NCI-H1417 (cell line): ENCODE measurements at places on chromosomes 2 and 18.

DNA sequence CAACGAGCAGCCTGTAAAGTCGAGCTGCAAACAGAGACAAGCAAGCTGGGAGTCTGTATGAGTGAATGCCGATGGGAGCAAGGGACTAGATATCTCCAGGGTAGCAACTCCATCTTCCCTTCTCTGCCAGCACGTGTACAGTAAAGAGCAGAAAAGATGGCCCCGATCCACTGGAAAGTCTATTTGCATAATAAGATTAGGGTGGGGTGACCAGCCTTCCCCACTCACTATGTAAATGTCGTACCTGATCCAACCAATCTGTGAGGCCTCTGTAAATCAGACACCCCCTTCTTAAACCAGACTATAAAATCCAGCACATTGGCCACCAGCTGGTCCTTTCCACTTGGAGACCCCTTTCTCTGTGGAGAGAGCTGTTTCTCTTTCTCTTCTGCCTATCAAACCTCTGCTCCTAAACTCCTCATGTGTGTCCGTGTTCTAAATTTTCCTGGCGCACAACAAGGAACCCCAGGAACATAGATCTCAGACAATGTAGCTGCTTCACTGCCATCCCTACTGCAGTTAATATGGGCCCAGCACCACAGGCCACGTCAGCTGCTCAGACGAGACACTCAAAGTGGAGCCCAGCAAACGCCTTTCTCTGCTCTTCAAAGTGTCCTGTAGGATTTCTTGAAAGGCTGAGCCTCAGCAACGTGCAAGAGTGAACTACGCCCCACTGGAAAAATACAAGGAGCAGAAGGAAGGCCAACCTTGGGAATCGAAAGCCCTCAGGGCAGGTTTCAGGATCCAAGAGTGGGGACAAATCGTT, 26.1 kb downstream of the DIPK1C start:
- no peak for DNase-seq

DNA sequence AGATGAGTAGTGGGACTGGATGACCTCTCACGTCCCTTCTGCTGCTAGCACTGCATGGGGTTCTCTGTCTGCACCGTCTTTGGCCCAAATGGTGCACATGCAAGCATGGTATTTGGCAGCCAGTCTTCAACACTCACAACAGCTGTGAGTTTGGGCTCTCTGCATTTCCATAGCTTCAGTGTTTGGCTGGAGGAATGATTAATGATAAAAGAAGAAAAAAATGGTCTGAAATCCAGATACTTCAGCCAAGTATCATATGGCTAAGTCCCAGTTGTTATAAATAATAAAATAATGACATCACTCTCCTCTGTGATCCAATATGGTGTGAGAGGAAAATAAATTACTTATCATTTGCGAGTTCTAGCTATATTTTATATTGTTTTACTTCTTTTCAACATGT, 173.3 kb downstream of the DCDC2C start:
- DNase-seq: no peak

GRCh38 chr2:13284688-13285087, 568.0 kb downstream of the TRIB2 start:
- DNase-seq: no peak

- no peak for DNase-seq
Measured at GRCh38 chr18:24420551-24420950, 5.9 kb upstream of the IMPACT start.

- DNase-seq: no peak
Measured at GRCh38 chr2:88746929-88747490, 55.5 kb downstream of the RPIA start.

- DNase-seq: no peak
Measured at GRCh38 chr2:205273627-205274026, 408.7 kb upstream of the NRP2 start.

DNA sequence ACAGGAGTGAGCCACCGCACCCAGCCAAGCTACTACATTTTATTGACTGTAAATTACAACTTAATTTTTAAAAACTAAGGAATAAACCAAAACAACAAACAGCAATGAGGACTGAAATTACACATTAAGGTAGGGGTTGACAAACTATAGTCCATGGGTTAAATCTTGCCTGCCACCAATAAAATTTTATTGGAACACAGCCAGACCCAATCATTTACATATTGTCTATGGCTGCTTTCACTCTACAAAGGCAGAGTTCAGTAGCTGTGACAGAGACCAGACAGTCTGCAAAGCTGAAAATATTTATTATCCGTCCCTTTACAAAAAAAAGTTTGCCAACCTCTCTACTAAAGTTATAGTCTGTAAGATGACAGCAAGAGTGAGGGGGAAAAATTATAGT, 24.3 kb upstream of the UGP2 start:
- no peak for DNase-seq

- DNase-seq: peak; percentile 44
Measured at GRCh38 chr2:95389245-95390119, 13.0 kb upstream of the FAHD2A start.

DNA sequence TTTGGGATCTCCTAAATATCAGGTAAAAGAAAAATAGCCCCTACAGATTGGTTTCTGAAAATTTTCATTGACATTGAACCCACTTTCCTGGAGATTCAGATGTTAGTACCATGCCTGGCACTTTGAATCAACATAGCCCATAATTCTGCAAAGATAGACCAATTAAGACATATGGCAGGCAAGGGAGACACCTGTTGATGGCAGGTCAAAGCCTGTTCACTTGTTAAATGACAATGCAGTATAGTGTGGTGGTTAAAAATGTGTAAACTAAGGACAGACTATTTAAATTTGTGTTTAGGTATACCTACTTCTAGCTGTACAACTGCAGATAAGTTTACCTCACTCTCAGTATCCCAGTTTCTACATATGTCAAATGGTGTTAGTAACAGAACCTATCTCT, 178.1 kb upstream of the MMADHC start:
- DNase-seq: no peak

- DNase-seq: no peak
Measured at GRCh38 chr2:240253583-240254145, 113.2 kb upstream of the OTOS start.

DNA sequence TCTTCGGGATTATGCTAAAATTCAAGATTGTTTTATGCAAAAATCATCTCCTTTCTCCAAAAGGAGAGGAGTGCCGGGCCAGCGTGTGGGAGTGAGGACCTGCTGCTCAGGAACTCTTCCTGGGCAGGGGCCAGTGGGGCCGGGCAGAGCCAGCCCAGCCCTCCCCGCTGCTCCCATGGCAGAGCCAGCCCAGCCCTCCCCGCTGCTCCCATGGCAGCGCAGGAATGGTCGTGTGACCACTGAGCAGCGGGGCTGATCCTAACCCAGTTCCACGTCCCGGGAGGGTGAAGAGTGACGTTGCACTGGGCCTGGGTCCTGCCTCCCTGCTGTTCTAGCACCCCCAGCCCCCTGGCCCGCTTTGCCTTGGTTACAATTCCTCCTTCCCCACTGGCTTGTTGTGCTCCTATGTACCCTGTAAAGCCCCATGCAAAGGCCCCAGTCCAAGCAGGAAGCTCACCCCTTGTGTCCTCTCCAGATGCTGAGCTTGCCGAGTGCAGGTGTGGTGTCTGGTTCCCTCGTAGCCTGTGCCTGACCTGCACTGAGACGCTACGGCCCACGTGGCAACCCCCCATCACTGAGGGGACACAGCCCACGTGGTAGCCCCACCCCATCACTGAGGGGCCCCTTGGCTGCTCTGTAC, 11.4 kb upstream of the NEU4 start:
- DNase-seq: no peak

DNA sequence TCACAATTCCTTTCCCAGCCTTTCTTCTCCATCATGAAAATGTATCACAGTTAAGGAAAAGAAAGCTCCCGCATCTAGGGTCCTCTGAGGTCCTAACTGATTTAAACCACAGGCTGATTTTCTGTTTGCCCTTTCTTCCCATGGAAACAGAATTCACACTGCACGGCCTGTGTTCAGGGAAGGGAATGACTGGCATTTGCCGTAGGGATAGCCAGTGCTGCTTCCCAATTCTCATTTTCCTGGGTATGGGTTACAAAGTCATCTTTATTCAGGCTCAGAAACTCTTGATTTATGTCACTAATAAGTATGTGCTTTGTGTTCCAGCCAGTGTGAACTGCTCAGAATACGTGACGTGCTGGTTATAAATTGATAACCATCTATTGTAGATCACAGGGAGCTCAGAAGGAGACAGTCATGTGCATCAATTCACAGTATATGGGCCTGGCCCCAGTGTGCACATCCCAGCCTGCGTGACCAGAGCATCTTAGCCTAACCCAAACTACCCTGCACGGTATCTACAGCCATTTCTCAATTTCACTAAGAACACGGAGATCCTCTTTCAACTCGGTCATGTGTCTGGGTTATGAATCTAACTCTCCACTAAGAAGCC, 163.3 kb downstream of the LRRC30 start:
- DNase-seq: no peak

DNA sequence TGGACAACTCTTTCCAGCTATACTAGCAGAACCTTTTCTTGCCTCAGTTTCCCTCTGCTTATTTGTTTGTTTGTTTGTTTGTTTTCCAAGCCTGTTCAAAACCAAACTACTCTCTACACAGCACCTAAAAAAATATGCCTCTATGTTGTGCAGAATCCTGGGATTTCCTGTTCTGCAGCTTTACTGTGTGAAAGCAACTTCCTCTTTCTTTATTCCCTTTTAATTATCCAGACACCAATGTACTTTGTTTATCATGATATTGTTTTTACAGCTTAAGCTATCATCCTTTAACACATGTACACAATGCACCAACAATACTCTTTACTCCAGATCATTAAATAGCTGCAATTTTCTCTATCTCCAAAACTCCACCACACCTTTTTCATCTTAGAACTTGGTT, 259.5 kb downstream of the EPHA4 start:
- DNase-seq: no peak

DNA sequence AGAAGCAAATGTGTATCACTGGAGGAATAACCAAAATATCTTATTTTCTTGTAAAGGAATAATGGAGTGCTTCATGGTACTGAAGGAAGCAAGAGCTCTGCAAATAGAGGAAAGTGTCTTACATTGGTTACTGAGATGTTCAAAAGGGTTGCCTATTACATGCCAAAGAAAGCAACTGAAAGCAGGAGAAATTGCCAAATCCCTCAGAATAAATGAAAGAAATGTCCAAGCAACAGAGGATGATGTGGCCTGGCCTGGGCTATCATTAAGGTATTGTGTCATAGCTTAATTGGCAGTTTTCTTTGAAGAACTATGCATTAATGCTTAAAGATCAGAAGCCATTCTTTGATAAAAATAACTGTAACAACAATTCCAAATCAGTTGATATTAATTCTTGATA, 173.7 kb downstream of the RAB3GAP1 start:
- no peak for DNase-seq

DNA sequence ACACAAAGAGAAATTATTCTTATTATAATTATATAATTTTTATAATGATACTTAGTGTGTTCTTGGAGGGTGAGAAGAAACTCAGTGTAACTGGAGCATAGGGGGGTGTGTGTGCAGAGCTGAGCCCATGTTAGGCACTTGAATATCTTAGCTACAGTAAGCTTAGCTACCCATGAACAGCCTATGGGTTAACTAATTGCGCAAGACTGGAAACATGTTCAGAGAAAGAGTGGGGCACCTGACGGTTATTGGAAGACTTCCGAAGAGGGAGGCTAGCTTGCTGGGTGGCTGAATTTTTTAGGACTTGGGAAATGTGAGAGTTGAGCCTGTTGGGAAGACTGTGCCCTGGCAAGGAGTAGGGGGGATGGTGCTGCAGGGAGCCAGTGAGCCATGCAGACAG, 229.2 kb downstream of the SLC4A3 start:
- DNase-seq: no peak

DNA sequence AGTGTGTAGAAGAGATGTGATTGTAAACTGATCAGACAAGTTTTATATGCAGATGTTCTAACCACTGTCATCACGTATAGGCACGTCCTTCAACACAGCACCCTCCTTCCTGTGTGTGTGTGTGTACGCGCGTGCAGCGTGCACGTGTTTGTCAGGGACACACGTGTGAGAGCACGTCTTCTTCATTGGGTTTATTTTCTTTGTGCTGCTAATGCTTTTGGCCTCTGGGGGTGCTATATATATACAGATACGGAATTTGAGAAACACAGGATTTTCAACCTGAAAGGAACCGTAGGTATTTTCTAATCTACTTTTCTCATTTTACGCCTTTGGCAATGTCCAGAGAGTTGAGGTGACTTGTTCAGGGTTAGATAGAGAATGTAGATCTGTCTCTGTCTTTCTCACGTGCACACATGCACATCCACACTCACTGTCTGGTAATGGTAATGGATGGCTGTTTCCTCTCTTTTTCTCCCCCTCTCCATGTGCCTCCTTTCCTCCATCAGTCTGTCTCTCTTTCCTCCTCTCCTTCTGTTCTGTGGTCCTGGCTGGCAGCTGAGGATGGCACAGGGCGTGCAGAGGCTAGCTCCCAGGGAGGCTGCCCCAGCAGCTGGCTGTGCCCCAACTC, 13.4 kb upstream of the CELF4 start:
- no peak for DNase-seq

DNA sequence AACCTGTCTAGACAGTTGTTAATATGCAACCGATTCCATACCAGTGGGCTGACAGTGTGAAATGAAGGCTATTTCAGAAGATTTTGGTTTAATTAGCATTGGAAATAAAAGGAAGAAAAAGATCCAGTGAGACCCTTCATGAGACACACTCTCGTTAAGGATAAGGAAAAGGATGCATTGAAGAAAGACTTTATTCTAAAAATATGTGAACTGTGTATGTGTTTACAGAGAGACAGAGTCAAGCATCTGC, 2.1 kb downstream of the KLF7 start:
- DNase-seq: no peak

GRCh38 chr2:207805566-207806226, 36.0 kb upstream of the FZD5 start:
- no peak for DNase-seq

DNA sequence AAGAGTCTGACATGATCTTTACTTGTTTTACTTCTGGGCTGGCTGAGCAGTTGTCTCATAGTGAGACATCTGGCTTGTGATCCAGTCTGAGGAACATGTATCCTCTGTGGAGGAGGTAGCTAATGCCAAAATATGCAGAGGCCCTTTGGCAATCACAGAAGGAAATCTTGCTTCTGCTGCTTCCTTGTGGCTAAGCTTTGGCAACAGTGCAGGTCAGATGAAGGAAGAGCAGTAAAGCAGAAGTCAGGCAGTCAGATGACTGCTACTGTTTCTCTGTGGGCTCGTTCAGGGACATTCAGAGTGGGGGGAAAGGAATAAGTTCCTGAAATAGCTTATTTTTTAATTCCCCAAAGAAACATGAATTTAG, 22.3 kb downstream of the DOK1 start:
- DNase-seq: no peak

DNA sequence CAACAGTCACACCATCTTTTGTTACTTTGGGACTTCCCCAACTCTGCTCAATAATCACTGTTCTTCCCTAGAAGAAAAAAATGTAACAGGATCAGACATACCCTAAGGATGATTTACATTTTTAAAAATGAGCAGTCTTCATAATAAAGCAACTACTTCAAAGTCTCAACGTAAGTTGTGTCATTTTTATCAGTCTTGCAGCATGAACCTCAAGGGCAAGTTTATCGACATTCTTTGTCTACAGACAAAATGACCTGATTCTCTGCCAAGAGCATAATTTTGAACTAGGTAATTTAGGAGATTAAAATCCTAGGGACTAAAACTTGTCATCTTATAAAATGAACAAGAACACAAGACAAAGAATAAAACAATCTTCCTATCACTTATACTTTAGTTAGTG, 2.3 kb downstream of the HSPD1 start:
- DNase-seq: no peak
